Bronchial smooth muscle cell (primary cell): ENCODE measurements at places on chromosomes 11 and 22. TPM values are rescaled to one million over a fixed set of nuclear protein-coding genes. Genes with fewer than 3 reads are reported as not detected.

The SOX6 gene
- total RNA-seq: 0.32 TPM in 1 of 2 replicates, not detected in the other

The SLC22A6 gene
- total RNA-seq: not detected in 2 replicates

The HTR3B gene
- total RNA-seq: not detected in 2 replicates

The TEX12 gene
- total RNA-seq: 0.16 TPM in 1 of 2 replicates, not detected in the other

The MMP7 gene
- total RNA-seq: not detected in 2 replicates

The MMP3 gene
- 0.52 and 19.1 TPM in 2 replicates for total RNA-seq

The TBX10 gene
- total RNA-seq: not detected in 2 replicates

The PATE4 gene
- total RNA-seq: not detected in 2 replicates

The SYNGR1 gene
- 5.4 and 10.0 TPM in 2 replicates for total RNA-seq

The MMP12 gene
- total RNA-seq: 0.26 and 2.8 TPM in 2 replicates

The ARHGAP20 gene
- 2.3 and 10.6 TPM in 2 replicates for total RNA-seq
